ENCODE measurements at places on chromosomes 16 and 17.
A peak's percentile ranks its signal among the peaks of the same experiment; 100 is the strongest.

- no peak for DNase-seq
These were observed 9.6 kb downstream of the FAM20A start for GRCh38 chr17:68591583-68591982.

GRCh38 chr16:9922441-9922840 is 259.8 kb downstream of the GRIN2A start:
- DNase-seq = no peak

DNA sequence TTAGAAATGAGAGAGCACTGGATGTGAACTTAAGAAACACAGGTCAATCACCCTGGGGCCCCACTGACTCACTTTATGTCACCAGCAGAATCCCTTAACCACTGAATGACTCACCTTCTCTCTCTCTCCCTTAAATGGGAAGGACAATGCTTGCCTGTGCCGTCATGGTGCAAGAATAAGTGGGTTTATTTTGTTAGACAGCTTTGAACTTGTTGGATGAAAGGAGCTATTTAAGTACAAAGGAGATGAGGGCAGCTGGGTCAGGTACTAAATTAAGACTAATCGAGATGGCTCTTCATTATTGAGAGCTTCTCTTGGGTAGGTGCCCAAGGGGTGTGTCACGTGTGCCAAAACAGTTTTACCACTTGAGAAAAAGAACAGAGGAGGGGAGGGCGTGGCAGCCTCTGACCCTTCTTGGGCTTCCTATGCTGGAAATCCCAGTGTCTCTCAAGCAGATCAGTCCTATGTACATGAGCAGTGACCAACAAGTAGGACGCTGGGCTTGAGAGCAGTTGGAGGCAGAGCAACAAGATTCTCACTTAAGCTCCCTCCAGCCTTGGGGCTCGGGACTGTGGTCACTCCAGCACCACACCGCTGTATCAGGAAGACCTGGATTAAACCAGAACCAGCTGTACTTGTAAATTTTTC is 6.7 kb upstream of the KRT31 start:
- no peak for DNase-seq

DNA sequence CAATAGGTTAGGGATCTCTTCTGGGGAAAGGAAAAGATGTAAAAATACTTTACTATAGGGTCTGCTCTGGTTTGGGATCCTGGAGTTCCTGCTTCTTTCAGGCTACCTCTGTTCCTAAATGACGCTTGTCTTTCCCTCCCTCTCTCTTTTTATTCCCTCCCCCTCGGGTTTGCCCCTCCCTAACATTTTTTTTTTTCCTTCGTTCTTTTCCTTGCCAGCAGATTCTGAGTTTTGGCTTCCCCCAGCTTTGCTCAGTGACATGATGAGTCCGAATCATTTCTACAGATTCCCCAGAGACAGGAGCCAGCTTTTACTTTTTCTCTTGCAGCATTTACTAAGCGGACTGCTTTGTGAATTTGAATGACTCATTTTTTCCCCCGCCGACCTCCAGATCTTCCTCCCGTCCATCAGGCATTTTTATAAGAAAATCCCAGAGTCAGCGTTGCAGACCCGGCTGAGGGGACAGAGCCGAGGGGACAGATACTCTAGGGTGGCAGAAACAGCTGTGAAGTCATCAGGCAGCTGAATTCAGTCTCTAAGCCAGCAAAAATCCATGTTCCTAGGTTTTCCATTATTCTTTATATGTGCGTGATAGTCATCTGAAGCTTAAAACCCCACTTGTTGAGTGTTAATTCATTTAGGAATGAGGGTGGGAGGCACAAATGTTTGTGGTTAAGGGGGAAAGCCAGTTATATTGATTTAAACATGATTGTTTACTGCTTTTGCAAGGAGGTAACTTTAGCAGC is at the start of gene TMEM100:
Gene TMEM100, minus strand, starts transcription at position 123 of the 746 bp plus-strand sequence. CDS start 1,794 bp downstream, outside the sequence.
- DNase-seq = no peak

- no peak for DNase-seq
These were observed 981 bp upstream of the DUXB start for GRCh38 chr16:75702242-75702641.

DNA sequence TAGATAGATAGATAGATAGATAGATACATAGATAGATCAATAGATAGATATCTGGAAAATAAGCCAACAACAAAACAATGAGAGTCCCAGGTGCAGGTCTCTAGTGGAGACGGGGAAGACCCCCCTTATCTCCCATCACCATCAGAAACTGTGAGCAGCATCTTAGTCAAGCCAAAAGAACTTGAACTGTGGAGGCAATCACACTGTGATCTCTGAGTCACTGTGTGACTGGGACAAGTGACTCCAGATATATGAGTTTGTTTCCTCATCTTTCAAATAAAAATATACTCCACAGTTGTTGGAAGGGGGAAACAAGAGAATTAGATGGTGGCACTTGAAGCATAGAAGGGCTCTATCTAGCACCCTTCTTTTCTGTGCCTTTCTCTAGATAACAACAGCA is 42.1 kb downstream of the NOG start:
- no peak for DNase-seq

- no peak for DNase-seq
These were observed 22.6 kb downstream of the LGALS3BP start for GRCh38 chr17:78957128-78957527.

- no peak for DNase-seq
These were observed 5.4 kb downstream of the C17orf99 start for GRCh38 chr17:78151514-78152008.

DNA sequence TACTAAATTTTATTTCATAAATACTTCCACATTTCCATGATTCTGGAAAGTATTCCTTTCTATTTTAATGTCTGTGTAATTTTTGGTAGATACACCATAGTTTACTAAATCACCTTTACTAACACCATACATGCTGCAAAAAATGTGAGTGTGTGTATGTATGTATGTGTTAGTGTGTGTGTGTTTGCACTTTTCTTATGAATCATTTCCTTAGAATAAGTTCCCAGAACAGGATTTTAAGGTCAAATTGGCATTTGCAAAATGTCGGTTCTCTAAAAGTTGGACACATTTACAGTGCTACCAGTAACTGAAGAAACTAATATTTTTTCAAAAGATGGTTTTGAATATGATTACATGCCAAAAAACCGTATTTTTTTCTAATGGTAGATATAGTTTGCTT is 137.1 kb downstream of the CYB561 start:
- DNase-seq = no peak

DNA sequence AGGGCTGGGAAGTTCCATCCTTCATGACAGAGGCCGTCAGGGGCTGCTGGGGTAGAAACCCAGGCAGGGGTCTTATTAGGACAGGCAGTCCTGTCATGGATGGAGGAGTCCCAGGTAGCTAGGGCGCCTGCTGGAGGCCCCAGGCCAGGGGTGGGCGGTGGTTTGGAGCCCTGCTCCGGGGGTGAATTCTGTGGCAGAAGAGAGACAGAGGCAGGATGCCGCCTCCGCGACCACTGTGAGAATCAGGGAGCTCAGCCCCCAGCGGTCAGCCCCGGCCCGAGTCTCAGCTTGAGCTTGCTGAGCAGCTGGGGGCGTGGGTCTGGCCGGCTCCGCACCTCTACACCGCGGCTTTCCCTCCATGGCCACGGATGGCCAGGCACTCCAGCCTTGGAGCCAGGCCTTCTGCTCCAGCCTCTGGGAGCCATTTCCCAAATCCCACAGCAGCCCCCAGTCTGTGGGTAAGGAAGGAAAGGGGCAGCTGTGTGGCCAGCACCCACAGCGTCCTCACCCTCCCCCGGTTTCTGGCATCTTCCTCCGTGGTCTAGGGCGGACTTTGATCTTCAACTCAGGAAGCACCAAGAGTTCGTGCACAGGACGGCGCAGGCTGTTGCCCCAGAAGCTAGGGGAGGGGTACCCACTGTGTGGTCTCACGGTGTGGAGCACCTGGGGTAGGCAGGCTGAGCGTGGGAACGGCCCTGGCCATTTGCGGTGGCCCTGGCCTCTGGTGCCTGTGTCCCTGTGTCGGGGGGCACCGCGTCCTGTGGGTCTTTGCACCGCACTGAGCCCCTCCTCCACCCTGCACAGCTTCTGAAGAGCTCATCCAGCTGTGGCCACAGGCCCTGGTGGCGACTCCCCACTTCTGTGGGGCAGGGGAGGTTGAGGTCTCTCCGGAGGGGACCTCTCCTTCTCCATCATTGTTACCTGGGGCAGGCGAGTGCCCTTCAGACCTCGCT is 14.1 kb downstream of the CD7 start:
- no peak for DNase-seq

- DNase-seq = no peak
These were observed 911 bp downstream of the ARL16 start for GRCh38 chr17:81682565-81683207.

DNA sequence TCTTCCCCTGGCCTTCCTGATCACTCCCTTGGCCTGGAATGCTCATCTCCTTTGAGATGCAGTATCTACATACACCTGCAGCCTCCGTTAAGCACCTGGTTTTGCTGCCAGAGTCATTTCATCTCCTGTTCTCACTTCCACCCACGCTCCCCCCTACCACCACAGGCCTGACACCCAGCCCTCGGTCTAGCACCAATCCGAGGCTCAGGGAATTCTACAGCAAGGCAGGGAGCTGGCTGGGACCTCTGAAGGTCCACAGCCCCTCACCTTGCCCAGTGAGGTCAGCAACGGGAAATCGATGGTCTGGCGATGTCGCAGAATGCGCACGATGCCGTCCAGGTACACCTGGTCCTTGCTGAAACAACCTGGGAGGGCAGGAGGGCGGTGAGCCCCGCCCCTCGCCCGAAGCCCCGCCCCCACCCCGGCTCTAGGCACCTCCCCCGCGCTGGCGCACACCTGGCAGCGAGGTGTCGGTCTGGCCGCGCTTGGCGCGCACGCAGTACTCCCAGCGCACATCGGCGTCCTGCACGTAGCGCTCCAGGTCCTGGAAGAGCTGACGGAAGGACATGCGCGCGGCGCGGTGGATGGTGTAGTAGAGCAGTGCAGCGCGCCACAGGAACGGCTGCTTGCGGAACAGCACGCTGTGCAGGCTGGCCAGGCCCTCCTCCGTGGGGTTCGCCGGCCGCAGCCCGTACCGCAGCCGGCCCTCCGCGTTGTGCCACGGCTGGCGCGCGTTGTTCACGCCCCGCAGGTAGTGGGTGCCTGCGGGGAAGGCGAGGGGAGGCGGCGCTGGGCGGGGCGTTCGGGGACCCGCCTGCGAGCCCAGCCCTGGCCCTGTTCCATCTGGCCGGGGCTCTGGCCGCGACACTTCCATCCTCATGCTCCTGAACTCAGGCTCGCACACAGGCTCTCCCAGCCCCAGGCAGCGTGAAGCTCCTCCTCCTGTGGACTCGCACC is 5.7 kb downstream of the MATCAP1 start:
- no peak for DNase-seq

GRCh38 chr16:60642956-60643355 is 1393.3 kb downstream of the CDH8 start:
- DNase-seq = no peak

GRCh38 chr17:49379926-49380325 is 17.9 kb upstream of the ZNF652 start:
- DNase-seq = no peak

DNA sequence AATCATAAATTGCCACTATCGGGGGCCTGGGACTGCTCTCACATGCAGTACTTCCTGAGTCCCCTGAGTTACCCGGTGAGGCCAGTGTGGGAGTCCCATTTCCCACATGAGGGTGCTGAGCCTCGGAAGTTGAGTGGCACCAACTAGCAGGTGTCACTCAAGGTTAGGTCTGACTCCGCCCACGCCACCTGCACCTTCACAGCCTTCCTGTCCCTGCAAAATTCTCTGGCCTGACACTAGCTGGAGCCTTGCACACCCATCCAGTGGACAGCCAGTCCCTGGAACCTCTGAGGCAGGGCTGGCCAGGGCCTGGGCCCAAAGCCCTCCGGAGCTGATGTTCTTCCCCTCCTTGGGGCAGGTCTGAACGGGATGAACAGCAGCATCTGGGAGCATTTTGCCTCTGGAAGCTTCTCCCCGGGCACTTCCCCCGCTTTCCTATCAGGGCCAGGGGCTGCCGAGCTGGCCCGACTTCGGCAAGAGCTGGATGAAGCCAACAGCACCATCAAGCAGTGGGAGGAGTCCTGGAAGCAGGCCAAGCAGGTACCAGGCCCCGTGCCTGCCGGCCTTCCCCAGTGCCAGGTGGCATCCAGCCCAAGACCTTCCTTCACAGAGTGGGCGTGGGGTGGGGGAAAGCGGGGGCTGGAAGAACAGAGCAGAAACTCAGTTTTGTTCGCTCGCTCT is 21.9 kb downstream of the UNC13D start:
- DNase-seq = peak; percentile 29

GRCh38 chr17:29710891-29711418 is 88.2 kb upstream of the CORO6 start:
- DNase-seq = no peak

DNA sequence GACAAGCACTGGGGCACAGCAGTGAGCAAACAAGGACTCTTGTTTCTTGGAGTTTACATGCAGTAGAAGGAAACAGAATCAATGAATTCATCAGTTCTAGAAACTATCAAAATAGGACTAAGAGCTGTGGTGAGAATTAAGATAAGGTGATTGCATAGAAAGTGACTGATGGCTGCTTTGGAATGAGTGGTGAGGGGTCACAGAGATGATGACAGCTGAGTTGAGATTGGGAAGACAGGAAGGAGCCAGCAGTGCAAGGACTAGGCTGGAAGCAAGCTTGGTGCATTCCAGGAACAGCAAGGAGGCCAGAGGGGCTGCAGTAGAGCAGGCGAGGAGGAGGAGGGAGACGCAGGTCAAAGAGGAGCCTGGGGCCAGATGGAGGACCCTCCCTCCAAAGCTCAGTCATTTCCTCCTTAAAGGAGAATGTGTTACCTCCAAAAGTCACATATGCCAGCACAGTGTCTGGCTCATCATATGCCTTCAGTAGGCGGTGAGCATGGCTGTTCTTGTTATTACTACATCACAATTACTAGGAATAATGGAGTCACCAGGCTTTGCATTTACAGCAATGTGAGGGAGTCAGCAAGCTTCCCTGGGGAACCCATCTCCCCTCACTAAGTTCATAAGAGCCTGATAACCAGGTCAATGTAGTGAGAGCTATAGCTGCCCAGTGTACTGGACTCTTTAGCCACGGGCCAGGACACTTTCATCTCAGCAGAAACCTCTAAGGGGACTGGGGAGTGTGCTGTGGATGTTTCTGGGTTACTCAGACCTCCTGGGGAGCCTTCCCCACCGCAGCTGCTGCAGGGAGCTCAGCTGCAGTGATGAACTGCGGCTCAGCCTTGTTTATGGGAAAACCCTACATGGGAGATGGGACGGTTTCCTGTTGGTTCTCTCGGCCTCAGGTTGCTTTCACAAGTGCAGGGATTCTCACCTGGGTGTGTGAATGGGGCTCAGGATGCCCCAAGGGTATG is 157.2 kb downstream of the SEC14L1 start:
- DNase-seq = no peak

DNA sequence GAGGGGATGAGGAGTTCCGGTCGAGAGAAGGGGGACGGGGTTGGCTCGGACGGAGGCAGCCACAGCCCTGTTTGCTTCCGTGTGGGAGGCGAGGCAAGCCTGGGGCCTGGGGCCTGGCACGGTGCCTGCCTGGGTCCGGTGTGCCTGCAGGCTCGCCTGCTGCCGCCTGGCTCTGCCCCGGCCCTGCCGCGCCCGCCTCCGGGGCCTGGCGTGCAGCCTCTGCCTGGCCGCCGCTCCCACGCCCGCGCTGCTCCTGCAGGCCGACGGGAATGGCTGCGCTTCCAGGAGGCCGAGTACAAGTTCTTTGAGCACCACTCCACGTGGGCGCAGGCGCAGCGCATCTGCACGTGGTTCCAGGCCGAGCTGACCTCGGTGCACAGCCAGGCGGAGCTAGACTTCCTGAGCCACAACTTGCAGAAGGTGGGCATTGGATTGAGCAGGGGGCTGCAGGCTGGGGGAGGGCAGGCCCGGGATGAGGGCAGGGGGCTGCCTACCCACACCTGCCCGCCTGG is 53.1 kb downstream of the MRC2 start:
- DNase-seq = no peak

- no peak for DNase-seq
These were observed 684 bp downstream of the SLX4 start for GRCh38 chr16:3610698-3611145.

- DNase-seq = no peak
These were observed at the start of gene ATP2C2 for GRCh38 chr16:84368308-84368996. ATP2C2 (plus strand) TSS chr16:84368538; CDS start chr16:84368616, 78 bp downstream.

Measured in frontal cortex (tissue), 4 donors.